NCI-H187 (cell line): ENCODE measurements at places on chromosomes 12 and 14.

DNA sequence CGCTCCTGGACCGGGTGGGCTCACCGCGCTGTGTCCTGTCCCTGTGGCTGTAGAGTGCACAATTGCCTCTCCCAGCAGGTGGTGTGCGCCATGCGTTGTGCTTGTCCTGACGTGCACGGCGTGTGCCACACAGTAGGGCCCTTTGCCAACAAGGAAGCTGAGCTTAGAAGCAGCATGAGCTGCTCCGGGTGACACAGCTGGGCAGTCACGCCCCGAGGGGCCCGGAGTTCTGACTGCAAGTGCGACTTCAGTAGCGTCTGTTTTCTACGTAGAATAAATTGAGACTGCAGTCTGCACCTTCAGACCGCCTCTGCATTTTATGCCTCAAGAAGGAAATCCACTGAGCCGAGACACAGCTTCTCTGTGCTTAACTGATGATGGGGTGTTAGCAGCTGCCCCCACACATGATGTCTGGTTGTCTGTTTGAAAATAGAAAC, 81.6 kb downstream of the ADGRD1 start:
- DNase-seq = no peak

DNA sequence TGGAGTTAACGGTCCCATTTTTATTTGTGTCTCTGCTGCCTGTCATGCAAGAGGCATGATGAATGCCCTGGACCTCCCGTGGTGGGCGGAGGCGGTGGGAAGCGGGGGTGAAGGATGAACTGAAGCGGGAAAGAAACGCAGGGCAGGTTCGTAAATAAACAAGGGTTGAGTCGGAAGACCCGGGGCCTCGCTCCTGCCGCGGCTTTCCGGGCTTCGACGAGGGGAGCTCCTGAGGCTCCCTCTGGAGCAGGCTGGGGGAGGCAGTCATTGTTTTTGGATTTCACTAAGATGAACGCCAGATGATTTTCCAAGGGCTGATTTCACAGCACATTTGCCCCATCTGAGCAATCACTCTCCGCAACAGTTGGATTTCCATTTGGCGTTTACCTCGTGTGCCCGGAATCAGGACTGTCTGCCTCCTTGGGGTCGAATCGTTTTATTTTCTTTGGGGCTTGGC, 130.2 kb downstream of the SLC38A6 start:
- no peak for DNase-seq

- DNase-seq = no peak
These were observed 31.9 kb downstream of the IL31 start for GRCh38 chr12:122141911-122142725.

GRCh38 chr14:58864751-58865513, 227.2 kb downstream of the DACT1 start:
- no peak for DNase-seq

DNA sequence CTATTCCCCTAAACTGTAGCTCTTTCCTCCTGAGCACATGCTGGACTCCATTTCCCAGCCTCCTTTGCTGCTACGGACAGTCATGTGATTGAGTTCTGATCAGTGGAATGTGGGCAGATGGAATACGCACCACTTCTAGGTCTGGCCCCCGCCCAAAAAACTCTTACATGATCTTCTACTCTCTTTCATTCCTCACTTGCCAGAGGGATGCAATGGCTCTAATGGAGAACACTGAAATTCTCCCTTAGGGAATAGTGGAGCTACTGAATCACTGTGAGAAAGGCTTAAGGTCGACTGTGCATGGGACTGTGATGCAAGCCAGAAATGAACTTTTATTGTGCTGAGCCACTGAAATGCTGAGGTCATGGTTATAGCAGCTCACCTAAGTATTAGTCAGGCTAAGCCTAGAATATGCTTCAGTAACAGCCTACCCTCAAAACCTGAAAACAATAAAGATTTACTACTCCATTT, 13.0 kb upstream of the TMED2 start:
- DNase-seq = no peak

DNA sequence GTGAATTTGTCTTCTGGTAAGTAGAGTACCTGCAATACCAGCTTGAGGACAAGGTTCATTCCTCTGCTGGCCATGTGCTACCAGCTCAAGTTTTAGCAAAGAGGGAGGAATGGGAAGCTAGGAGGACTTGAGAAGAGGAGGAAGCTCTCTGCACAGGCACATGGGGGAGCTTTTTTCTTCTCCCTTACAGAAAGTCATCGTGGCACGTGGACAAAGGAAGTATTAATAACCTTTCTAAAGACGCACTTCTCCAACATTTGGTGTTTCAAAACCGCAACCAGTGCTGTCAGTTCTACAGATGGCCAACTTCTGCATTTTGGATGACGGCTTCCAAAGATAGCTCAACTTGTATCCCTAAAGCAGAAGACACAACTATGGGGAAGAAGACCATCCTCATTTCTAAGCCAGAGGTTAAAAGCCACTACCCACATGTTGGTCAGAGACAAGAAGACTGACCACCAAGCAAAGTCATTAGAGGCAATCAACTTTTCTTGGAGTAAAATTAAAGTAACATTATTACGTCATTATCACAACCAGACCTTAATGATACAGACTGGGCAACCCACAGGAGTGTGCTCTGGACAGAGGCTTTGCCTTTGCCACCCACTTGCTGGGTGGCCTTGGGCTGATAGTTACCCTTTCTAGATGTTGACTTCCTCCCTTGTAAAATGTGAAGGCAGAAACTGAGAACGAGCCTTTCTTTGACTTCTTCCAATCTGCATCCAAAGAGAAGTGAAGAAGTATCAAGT, 12.3 kb upstream of the TMED10 start:
- DNase-seq = no peak

DNA sequence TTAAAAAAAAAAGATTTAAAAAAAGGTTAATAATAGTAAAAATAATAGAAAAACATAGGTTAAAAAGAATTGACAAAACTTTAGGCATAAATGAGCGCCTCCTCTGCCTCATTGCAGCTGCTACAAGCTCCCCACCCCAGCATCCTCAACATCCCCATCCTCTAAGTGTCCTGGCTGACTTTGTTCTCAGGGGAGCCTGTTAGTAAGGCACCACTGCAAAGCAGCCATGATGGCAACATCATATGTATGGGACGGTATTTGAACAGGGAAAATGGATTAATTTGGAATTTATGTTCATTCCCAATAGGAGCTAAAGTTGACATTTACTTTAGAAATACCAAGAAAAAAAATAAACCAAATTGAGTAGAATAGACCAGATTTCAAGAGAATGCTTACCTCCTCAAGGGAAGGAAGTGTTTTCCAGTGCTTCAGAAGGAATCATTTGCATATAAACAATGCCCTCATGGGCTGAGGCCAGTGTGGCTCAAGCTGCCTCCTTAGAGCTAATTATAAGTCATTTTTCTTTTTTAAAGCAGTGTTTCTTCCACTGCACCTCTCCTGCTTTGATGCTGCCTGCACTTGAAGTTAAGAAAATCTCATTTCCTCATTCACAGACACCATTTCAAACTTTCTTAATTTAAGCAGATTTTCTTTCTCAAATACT, 59.6 kb downstream of the DACT1 start:
- DNase-seq = no peak

- DNase-seq = no peak
These were observed 207.1 kb downstream of the PIK3C2G start for GRCh38 chr12:18468246-18469075.

GRCh38 chr14:49516286-49516685, 69.9 kb downstream of the RPS29 start:
- DNase-seq = no peak

DNA sequence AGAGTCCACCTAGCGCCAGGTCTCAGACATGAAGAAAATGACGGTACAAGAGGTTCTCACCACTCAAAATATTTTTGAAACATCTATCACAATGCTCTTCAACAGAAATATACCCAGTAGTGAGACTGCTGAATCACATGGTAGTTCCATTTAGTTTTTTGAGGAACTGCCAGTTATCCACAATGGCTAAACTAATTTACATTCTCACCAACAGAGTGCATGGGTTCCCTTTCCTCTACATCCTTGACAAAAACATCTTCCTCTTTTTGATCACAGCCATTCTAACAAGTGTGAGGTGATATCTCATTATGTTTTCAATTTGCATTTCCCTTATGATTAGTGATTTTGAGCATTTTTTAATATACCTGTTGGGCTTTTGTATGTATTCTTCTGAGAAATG, 5.7 kb upstream of the GPR65 start:
- no peak for DNase-seq

DNA sequence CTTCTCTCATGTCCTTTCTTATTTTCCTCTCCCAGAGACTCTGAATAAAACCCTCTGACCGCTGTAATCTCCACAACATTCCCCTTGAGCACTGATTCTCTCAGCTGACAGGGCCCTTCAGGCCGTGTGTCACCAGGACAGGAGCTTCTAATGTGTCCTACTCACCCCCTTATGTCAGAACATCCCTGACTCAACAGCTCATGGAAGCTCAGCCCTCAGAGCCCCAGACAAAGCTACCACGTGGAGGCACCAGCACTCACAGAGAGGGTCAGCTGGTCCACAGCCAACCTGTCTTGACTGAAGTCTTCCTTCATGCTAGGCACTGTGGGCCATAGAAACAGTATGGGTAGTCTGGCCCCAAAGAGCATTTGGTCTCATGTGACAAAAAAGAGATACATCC, 49.8 kb downstream of the SMUG1 start:
- DNase-seq = no peak

- no peak for DNase-seq
These were observed 463.2 kb upstream of the MGAT4C start for GRCh38 chr12:86719381-86719780.

GRCh38 chr14:55609681-55610080, 29.7 kb downstream of the KTN1 start:
- DNase-seq = no peak

DNA sequence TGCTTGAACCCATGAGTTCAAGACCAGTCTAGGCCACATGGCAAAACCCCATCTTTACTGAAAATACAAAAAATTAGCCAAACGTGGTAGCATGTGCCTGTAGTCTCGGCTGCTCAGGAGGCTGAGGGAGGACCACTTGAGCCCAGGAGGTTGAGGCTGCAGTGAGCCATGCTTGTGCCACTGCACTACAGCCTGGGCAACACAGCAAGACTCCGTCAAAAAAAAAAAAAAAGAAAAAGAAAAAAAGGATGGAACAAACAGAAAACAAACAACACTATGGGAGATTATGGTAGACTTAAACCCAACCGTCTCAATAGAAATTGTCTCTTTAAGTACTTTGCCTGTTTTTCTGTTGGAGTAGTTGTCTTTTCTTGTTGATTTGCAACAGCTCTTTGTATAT, 36.4 kb downstream of the PYM1 start:
- no peak for DNase-seq

- DNase-seq = no peak
These were observed 41.3 kb downstream of the MSRB3 start for GRCh38 chr12:65319688-65320200.
